ENCODE measurements at places on chromosomes 1 and 21. TPM values are rescaled to one million over a fixed set of nuclear protein-coding genes. Genes with fewer than 3 reads are reported as not detected.
A peak's percentile ranks its signal among the peaks of the same experiment; 100 is the strongest.

DNA sequence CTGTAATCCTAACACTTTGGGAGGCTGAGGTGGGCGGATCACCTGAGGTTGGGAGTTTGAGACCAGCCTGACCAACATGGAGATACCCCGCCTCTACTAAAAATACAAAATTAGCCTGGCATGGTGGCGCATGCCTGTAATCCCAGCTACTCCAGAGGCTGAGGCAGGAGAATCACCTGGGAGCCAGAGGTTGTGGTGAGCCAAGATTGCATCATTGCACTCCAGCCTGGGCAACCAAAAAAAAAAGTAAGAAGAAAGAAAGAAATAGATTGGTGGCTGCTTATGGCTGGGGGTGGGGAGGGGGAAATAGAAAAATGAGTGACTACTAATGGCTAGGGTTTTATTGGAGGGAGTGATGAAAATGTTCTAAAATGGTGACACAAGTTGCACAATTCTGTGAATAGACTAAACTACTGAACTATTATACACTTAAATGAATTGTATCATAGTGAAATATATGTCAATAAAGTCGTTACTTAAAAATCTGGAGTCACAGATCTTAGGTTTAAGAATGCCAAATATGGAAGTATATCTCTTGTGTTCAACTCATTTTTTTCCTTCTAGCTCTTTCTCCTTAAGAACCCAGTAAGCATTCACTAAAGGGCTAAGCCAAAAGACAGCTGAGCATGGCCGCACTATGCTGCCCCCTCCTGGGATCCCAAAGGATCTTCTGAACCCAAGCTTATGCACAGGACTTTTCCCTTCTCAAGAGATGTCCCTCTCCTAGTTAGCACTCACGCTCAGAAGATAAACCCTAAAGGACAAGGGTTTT, 3.2 kb upstream of the NPL start:
- peak; percentile 84 for DNase-seq

- DNase-seq = no peak
Observed at GRCh38 chr21:42568376-42568775, 54.7 kb downstream of the SLC37A1 start.

DNA sequence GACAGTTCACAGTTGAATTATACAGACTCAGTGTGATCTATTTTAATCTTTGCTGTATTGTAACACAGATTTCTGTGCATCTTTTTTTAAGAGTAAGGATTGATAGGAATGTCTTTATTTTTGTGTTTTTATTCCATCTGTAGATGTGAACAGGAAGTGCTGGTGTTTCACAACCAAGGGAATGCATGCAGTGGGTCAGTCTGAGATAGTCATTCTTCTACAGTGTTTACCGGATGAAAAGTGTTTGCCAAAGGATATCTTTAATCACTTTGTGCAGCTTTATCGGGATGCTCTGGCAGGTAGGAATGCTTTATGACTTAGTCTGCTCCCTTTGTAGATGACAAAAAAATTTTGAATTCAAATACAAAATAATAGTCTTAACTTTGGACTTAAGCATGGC, 84.5 kb downstream of the CC2D1B start:
- DNase-seq = peak; percentile 39

DNA sequence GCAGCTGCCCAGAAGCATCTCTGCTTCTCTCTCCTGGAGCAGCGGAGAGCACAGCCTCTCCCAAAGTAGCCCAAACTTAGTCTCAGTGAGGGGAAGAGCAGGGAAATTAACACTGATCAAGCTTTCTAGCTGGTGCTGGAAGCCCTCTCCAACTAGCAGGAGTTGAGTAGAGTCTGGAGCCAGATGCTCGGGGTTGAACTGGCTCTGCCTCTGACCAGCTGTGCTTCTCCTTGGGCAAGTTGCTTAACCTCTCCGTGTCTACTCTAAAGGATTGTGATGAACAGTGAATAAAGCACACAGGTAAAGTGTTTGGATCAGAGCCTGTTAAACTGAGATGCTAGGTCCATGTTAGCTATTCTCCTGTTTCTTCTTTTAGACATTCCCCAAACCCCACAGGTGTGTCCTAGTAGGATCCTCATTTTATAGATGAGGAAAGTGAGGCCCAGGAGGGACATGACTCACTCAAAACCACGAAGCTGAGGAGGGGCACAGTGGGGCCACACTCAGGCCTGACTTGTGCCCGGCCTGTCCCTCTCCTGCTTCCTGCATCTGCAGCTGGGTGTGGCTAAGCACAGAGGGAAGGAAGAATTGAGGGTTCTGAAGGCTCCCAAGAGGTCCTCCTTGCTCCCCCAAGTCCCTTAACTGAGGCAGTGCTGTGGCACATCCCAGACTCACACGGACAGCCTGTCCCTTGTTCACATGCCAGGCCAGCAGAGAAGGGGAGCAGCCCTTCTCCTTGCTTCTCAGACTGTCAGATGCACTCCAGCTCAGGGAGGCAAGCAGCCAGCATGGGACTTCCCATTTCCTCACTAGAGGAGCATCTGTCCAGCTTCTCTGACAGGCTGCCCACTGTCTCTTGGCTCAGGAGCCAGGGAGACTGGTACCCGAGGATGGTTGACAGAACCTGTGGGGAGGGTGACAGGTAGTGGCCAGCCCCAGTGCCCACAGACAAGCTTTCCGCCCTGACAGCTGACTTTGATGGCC, 152.0 kb upstream of the IGSF21 start:
- no peak for DNase-seq

- DNase-seq = no peak
Observed at GRCh38 chr1:65176056-65176450, 28.1 kb downstream of the AK4 start.

ACTA1 gene
- not detected for total RNA-seq

PLXNA2 gene
- total RNA-seq = 8.0 TPM

ANGPTL1 gene
- total RNA-seq = 6.6 TPM
